ENCODE measurements at places on chromosomes 4 and X. TPM values are rescaled to one million over a fixed set of nuclear protein-coding genes. Genes with fewer than 3 reads are reported as not detected.

DNA sequence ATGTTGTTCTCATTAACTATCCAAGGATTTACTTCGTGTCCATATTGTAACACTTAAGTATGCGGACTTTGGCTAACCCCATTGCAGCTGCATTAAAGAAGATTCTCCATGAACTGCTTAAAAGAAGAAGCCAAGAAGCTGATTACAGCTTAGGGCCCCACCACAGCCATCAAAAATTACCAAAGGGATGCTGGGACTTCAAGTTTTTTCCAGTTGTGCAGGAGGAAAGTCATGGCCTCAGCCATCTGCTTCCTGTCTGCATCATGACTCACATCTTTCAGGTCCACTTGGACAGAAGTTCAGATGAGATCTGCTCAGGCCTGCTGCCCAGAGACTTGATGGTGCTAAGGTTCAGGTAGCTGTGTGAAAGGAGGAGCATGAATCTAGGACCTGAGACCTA, 38.8 kb upstream of the CAPN6 start:
- no peak for DNase-seq
- no peaks in the 10 kb centered on the region for H3K27me3 ChIP-seq

GRCh38 chr4:129581305-129581704, 485.4 kb downstream of the C4orf33 start:
- no peak overlapping the region for H3K27ac ChIP-seq
- no peak overlapping the region for H3K4me3 ChIP-seq
- no peaks in the 10 kb centered on the region for H3K27me3 ChIP-seq
- DNase-seq = no peak
- no peaks in the 10 kb centered on the region for H3K36me3 ChIP-seq

DNA sequence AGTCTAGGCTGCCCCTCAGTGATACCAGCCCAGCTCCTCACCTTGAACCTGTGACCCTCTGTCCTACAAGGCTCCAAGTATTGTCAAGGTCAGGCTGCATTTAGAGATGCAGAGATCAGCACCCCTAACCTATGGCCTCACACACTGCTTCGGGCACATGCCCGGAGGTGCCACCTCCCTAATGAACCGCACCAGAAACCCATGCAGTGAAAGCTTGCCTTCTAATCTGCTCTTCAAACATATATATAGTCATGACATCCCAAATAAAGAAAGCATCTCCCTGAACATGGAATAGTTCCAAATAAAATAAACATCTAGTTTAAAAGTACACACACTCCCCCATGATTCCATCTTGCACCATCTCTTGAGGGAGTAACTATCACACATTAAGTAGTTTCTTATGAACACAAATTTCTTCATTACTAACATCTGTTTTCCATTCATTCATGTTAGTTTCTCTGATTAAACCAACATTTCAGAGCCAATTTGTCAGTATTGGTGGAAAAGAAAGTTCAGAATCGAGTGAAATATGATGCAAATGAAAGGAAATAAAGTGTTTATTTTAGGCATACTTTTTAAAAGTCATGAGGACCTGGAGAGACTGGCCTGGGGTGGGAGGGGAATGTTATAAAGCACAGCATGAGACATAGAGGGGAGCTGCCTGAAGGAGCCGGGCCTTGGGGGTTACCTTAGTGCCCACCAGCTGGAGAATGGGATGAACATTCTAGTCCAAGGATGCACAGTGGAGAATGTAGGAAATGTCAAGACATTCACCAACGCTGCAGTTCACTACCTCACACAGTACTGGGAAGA, 19.2 kb downstream of the CC2D2A start:
- DNase-seq = no peak
- no peak overlapping the region for H3K27ac ChIP-seq
- H3K4me1 ChIP-seq = no peaks in the 10 kb centered on the region
- peaks cover 80% of the 10 kb centered on the region for H3K36me3 ChIP-seq

- H3K4me1 ChIP-seq = peaks cover 33% of the 10 kb centered on the region
- peaks cover 23% of the 10 kb centered on the region for H3K27me3 ChIP-seq
- no peaks in the 10 kb centered on the region for H3K36me3 ChIP-seq
- H3K4me3 ChIP-seq = peak overlapping the region; percentile 74
- DNase-seq = no peak
Observed at GRCh38 chr4:82559735-82560120, 2.1 kb downstream of the TMEM150C start.

GRCh38 chr4:159496248-159496647, 393.4 kb downstream of the RAPGEF2 start:
- no peak overlapping the region for H3K4me3 ChIP-seq
- no peaks in the 10 kb centered on the region for H3K27me3 ChIP-seq
- peaks cover 7% of the 10 kb centered on the region for H3K36me3 ChIP-seq
- no peak for DNase-seq

- peaks cover 52% of the 10 kb centered on the region for H3K27me3 ChIP-seq
- no peaks in the 10 kb centered on the region for H3K4me1 ChIP-seq
- no peak overlapping the region for H3K27ac ChIP-seq
- no peaks in the 10 kb centered on the region for H3K36me3 ChIP-seq
Observed at GRCh38 chrX:56233682-56234081, 1.5 kb downstream of the KLF8 start.

DNA sequence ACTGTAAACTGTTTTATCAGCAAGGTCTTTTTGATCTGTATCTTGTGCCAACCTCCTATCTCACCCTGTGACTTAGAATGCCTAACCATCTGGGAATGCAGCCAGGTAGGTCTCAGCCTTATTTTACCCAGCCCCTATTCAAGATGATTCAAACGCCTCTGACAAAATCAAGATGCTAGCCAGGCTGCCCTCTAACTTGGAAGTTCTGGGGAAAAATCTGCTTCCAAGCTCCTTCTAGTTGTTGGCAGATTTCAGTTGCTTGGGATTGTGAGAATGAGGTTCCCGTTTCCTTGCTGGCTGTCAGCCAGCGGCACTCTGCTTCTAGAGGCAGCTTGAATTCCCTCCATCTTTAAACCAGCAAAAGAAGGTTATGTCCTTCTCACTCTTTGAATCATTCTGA, 34.7 kb downstream of the LUZP4 start:
- H3K27me3 ChIP-seq = no peaks in the 10 kb centered on the region
- H3K27ac ChIP-seq = no peak overlapping the region
- H3K4me1 ChIP-seq = no peaks in the 10 kb centered on the region
- DNase-seq = no peak
- H3K36me3 ChIP-seq = no peaks in the 10 kb centered on the region
- H3K4me3 ChIP-seq = no peak overlapping the region

- H3K27ac ChIP-seq = no peak overlapping the region
- H3K4me1 ChIP-seq = peaks cover 14% of the 10 kb centered on the region
- H3K4me3 ChIP-seq = no peak overlapping the region
- no peaks in the 10 kb centered on the region for H3K27me3 ChIP-seq
Observed at GRCh38 chrX:130623518-130623917, 221.7 kb downstream of the RBMX2 start.

DNA sequence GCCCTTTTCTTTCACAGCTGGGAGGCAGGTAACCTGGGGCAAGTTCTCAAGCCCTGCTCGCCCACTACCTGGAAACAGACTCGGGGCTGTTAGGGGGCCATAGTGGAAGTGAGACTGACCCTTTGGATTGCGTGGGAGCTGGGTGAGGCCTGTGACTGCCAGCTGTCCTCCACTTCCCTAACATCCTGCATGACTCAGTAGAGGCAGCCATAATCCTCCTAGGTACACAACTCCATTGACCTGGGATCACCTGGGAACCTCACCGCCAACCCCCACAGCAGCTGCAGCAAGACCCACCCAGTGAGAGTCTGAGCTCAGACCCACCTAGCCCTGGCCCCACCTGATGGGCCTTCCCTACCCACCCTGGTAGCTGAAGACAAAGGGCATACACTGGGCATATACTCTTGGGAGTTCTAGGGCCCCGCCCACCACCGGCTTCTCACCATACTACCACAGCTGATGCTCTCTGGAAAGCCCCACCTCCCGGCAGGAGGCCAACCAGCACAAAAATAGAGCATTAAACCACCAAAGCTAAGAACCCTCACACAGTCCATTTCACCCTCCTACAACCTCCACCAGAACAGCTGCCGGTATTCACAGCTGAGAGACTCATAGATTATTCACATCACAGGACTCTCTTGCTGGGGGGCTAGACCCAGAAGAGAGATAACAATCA, 61.1 kb upstream of the DCTD start:
- no peak overlapping the region for H3K27ac ChIP-seq
- no peak for DNase-seq
- H3K4me3 ChIP-seq = no peak overlapping the region
- no peaks in the 10 kb centered on the region for H3K27me3 ChIP-seq
- H3K4me1 ChIP-seq = no peaks in the 10 kb centered on the region
- peaks cover 3% of the 10 kb centered on the region for H3K36me3 ChIP-seq

DNA sequence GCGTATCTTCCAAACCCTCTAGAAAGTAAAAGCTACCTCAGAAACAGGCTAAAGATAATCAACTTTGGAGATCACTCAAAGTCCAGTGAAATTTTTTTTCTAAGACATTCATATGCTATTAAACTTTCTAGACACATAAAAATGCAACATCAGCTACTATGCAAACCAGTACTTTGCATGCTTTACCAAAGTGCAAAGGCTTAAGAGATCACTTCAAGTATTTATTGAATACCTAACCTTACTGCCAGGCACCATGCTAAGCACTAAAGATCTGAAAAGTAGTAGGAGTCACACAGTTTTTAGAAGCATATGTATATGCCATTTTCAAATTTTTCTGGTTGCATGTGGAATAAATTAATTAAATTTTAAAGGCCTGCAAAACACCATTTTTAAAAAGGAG, 115.8 kb downstream of the THOC2 start:
- no peak for DNase-seq
- no peak overlapping the region for H3K27ac ChIP-seq
- H3K27me3 ChIP-seq = no peaks in the 10 kb centered on the region
- no peaks in the 10 kb centered on the region for H3K4me1 ChIP-seq
- no peak overlapping the region for H3K4me3 ChIP-seq
- peaks cover 6% of the 10 kb centered on the region for H3K36me3 ChIP-seq

GRCh38 chr4:181643466-181643865, 599.7 kb upstream of the TENM3 start:
- peaks cover 3% of the 10 kb centered on the region for H3K36me3 ChIP-seq
- H3K4me1 ChIP-seq = no peaks in the 10 kb centered on the region
- no peak overlapping the region for H3K4me3 ChIP-seq
- H3K27ac ChIP-seq = no peak overlapping the region
- no peak for DNase-seq
- no peaks in the 10 kb centered on the region for H3K27me3 ChIP-seq

YIPF6 gene
- total RNA-seq = 35.1 TPM

CSAG2 gene
- not detected for total RNA-seq

DNA sequence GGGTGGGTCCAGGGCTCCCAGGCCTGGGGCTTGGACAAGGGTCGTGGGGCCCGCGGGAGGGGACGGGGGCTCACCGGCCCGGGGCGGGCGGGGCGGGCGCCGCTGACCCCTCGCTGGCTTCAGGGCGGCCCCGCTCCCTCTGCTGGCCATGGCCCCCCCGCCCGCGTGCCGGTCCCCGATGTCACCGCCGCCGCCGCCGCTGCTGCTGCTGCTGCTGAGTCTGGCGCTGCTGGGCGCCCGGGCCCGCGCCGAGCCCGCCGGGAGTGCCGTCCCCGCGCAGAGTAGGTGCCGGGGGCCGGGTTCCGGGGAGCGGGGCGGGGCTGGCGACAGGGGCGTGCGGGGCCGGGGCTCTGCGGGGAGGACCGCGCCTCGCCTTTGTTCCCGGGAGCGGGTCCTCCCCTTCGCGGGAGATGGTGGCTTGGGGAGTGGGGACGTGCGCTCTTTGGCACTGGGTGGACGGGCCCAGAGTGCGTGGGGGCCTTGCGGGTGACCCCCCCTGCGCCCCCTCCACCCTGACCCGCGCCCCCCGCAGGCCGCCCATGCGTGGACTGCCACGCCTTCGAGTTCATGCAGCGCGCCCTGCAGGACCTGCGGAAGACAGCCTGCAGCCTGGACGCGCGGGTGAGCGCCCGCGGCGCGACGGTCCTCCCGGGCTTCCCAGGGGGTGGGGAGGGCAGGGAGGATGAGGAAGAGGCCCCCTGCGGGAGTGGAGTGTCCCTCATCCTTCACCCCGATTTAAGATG, 16.8 kb upstream of the NAT8L start:
- H3K36me3 ChIP-seq = no peaks in the 10 kb centered on the region
- H3K4me3 ChIP-seq = peak overlapping the region; percentile 88
- peaks cover 27% of the 10 kb centered on the region for H3K27me3 ChIP-seq
- H3K4me1 ChIP-seq = no peaks in the 10 kb centered on the region
- no peak overlapping the region for H3K27ac ChIP-seq

- no peak for DNase-seq
- H3K4me1 ChIP-seq = peaks cover 15% of the 10 kb centered on the region
- peaks cover 19% of the 10 kb centered on the region for H3K36me3 ChIP-seq
- H3K27me3 ChIP-seq = no peaks in the 10 kb centered on the region
- H3K27ac ChIP-seq = no peak overlapping the region
Observed at GRCh38 chr4:168720396-168720900, 223.6 kb downstream of the PALLD start.

DNA sequence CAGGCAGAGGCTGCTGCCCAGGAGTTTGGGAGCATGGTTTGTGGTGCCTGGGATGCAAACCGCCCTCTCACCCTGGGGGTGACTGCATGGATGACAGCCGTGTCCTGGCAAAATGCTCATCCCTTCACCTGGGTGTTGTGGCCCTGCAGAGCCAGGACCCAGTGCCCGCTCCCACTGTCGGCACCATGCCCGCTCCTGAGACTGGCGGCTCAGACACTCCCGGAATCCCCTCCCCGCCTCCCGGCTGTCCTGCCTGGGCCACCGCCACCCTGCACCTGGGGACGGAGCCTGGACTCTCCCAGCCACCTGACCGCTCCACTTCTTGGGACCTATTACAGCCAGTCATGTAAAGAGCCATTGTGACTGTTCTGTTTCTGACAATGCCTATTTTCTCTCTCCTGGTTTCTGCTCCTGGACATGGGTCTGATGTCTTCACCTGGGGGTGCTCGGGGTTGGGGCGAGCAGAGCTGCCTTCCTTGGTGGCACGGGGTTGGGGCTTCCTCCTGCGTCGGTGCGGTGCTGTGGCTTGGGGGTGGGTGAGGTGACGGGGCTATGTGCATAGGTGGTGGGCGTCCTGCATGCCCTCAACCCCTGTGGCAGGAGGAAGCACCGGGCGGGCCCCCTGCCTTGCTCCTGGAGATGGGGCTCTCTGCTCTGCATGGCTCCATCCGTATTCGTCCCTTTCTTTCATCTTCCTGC, 30.9 kb downstream of the LRPAP1 start:
- no peaks in the 10 kb centered on the region for H3K27me3 ChIP-seq
- H3K4me3 ChIP-seq = no peak overlapping the region
- DNase-seq = no peak

GPAT3 gene
- not detected for total RNA-seq

- H3K27me3 ChIP-seq = no peaks in the 10 kb centered on the region
- peak overlapping the region; percentile 38 for H3K27ac ChIP-seq
- H3K36me3 ChIP-seq = peaks cover 2% of the 10 kb centered on the region
Observed at GRCh38 chrX:110006821-110007375, 4.0 kb downstream of the TMEM164 start.

ARHGAP24 gene
- total RNA-seq = 1.5 TPM

CLDN22 gene
- total RNA-seq = not detected

ADGRG4 gene
- total RNA-seq = not detected

- peaks cover under 1% of the 10 kb centered on the region for H3K4me1 ChIP-seq
- DNase-seq = no peak
- no peak overlapping the region for H3K27ac ChIP-seq
- H3K36me3 ChIP-seq = peaks cover 3% of the 10 kb centered on the region
- H3K27me3 ChIP-seq = no peaks in the 10 kb centered on the region
- no peak overlapping the region for H3K4me3 ChIP-seq
Observed at GRCh38 chr4:120870279-120870673, 52.2 kb downstream of the PRDM5 start.

GRCh38 chrX:73916931-73917667, 354.1 kb downstream of the CHIC1 start:
- H3K27me3 ChIP-seq = no peaks in the 10 kb centered on the region
- peak overlapping the region; percentile 57 for H3K4me3 ChIP-seq
- no peak for DNase-seq
- H3K4me1 ChIP-seq = peaks cover 56% of the 10 kb centered on the region
- H3K36me3 ChIP-seq = no peaks in the 10 kb centered on the region
